Stimulated activated CD8-positive, alpha-beta memory T cell treated with anti-CD3 and anti-CD28 coated beads, Interleukin-12 subunit alpha, Interleukin-12 subunit beta, amount 100 ng/mL, for 1 hour (primary cell): ENCODE measurements at places on chromosomes 16 and 17.

DNA sequence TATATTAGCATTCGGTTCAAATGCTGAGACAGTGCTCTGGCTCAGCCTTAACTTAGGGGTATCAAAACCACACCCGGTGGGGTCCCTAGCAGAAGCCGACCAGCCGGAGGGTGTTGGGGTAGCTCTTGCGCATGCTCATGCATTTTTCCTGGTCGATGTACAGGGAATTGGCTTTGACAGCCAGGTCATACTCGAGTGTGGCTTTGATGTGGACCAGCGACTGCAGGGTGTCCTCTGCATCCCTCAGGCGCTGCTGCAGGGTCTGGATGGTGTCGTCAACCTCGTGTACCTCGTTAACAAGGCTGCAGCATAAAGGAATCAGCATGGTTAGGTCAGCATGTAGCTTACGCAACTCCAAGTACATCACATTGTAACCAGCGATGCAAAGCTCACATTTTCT, 37.5 kb downstream of the TEKT3 start:
- DNase-seq, result no peak

DNA sequence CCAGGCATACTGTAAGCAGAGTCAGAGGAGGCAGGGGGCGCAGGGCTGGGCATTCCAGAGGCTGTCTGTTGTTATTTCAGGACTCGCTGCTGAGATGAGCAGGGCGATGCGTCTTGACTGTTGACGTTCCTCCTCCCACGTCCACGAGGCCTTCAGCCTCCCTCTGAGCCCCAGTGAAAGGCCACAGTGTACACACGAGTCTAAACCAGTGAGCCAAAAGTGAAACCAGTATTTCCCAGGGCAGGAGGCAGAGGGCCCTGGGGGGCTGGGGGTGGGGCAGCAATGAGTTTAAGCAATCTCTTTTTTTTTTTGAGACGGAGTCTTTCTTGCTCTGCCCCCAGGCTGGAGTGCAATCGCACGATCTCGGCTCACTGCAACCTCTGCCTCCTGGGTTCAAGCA, 21.5 kb downstream of the SMTNL2 start:
- no peak for DNase-seq

DNA sequence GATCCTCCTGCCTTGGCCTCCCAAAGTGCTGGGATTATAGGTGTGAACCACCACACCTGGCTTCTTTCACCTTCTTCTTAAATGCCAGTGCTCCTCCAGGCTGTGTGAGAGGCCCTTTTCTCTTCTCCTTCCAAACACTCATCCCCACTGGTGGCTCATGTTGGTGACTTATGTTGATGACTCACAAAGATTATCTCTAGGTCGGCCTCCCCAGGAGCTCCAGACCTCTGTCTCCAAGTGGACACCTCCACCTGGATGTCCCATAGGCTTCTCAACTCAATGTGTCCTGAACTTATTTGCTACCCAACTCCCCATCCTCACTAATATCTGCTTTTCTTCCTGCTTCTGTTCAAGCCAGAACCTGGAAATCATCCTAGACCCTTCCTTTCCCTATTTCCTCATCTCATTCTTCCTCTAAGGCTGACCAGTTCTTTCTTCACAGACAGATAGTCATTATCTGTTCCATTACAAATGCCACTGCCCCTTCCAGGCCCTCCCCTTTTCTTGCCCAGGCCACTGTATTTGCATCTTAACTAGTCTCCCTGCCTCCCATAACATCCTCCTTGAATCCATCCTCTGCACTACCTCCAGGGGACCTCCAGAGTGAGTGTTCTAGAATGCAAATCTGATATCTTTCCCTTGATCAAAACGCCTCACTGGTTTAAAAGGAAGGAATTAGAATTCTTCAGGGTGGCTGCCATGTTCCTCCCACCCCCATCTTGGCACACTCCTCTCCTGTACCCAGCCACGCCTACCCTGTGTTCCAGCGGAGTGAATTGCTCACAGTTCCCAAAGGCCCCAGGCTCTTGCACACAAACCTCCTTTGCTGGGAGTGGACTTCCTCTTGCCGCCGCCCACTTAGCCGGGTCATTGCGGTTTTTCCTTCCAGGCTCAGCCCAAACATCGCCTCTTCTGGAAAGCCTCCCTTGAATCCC, 34.8 kb upstream of the FBXO47 start:
- DNase-seq, result no peak

- DNase-seq, result no peak
These were observed 9.2 kb downstream of the HERPUD1 start for GRCh38 chr16:56941092-56941491.
